T-helper 1 cell treated with Interleukin-12 subunit alpha and Interleukin-12 subunit beta and Interleukin-4 antibody, amounts not matched to agents 30 ng/mL and 1 ng/mL, for 36 hours (primary cell): ENCODE measurements at places on chromosomes 12 and 14. TPM values are rescaled to one million over a fixed set of nuclear protein-coding genes. Genes with fewer than 3 reads are reported as not detected.

TMCC3 gene
- total RNA-seq: 0.12 and 0.37 TPM in 2 replicates

PPM1A gene
- total RNA-seq: 49.4 and 50.6 TPM in 2 replicates

TDRD9 gene
- total RNA-seq: not detected in 2 replicates

RNF34 gene
- total RNA-seq: 104 and 109 TPM in 2 replicates

AICDA gene
- 0.17 TPM in 1 of 2 replicates, not detected in the other for total RNA-seq

RASSF8 gene
- 0.51 and 1.6 TPM in 2 replicates for total RNA-seq

TROAP gene
- total RNA-seq: 62.2 and 67.1 TPM in 2 replicates

TAS2R8 gene
- not detected in 2 replicates for total RNA-seq

SCNN1A gene
- total RNA-seq: 0.07 TPM in 1 of 2 replicates, not detected in the other

CLEC1A gene
- total RNA-seq: not detected in 2 replicates

DIO3 gene
- not detected in 2 replicates for total RNA-seq

DBX2 gene
- total RNA-seq: not detected in 2 replicates

KRT74 gene
- total RNA-seq: not detected in 2 replicates

KRT8 gene
- total RNA-seq: 0.12 TPM in 1 of 2 replicates, not detected in the other

A2M gene
- total RNA-seq: not detected in 2 replicates

SLC16A7 gene
- total RNA-seq: 19.8 and 24.7 TPM in 2 replicates

ASPG gene
- not detected in 2 replicates for total RNA-seq

GSG1 gene
- not detected in 2 replicates for total RNA-seq

NOC4L gene
- 26.4 and 28.5 TPM in 2 replicates for total RNA-seq

MEG3 gene
- not detected in 2 replicates for total RNA-seq

WNT5B gene
- total RNA-seq: 4.7 and 7.0 TPM in 2 replicates

BCL11B gene
- total RNA-seq: 95.8 and 96.0 TPM in 2 replicates
